ENCODE measurements at places on chromosomes 1 and 21. TPM values are rescaled to one million over a fixed set of nuclear protein-coding genes. Genes with fewer than 3 reads are reported as not detected.

DNA sequence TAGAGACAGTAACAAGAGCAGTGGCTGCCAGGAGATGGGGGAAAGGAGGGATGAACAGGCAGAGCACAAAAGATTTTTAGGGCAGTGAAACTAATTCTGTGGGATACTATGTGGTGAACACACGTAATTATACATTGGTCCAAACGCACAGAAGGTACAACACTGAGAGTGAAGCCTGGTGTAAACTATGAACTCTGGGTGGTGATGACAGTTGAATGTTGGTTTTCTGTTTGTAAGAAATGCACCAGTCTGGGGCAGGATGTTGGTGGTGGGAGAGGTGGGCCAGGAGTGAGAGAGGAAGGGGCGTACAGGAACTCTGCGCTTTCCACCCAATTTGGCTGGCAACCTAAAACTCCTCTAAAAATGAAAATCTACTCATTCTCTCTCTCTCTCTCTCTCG lies 50.2 kb upstream of the TIAM1 start:
- DNase-seq: no peak

GRCh38 chr1:114531094-114531493 lies 20.1 kb upstream of the TRIM33 start:
- no peak for DNase-seq

The KIF2C gene
- polyA plus RNA-seq: 6.9 TPM

- no peak for DNase-seq
Measured at GRCh38 chr1:104760017-104760416, 1010.3 kb downstream of the AMY1C start.
